ENCODE measurements at places on chromosomes 7 and 10. TPM values are rescaled to one million over a fixed set of nuclear protein-coding genes. Genes with fewer than 3 reads are reported as not detected.

DNA sequence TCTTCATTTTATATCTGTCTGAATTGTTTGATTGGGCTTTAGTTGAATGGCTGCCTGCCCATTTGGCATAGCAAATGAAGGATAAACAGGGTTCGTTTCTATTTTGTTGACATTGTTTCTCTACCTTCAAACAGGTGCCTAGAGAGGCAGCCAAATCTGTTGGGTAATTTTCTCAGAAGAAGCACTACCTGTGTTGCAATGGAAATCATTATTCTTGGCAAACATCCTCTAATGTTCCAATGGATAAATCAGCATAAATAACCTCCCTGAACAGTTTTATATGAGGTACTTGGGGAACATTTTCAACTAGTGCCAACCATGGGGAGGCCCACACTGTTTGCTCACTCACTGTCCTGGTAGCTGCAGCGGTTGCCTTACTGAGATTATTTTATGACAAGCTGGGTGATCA, 64.4 kb upstream of the PLPP4 start:
- DNase-seq, result no peak

GRCh38 chr10:49010295-49010694, 70.7 kb upstream of the LRRC18 start:
- DNase-seq, result no peak

- DNase-seq, result peak; percentile 83
These were observed 4.1 kb upstream of the C10orf120 start for GRCh38 chr10:122703483-122704448.

The CYTH3 gene
- total RNA-seq, result 12.3 TPM

GRCh38 chr7:49022448-49022847, 98.1 kb downstream of the CDC14C start:
- no peak for DNase-seq

The SEMA3C gene
- total RNA-seq, result 1.4 TPM

The GFRA1 gene
- 0.24 TPM for total RNA-seq

GRCh38 chr7:36304099-36304425, 85.6 kb upstream of the ANLN start:
- DNase-seq, result no peak

- no peak for DNase-seq
These were observed 4.3 kb upstream of the GIMAP5 start for GRCh38 chr7:150732786-150733481.

The RBP4 gene
- total RNA-seq, result not detected

GRCh38 chr7:150801946-150802771, 1.6 kb downstream of the TMEM176A start:
- no peak for DNase-seq

DNA sequence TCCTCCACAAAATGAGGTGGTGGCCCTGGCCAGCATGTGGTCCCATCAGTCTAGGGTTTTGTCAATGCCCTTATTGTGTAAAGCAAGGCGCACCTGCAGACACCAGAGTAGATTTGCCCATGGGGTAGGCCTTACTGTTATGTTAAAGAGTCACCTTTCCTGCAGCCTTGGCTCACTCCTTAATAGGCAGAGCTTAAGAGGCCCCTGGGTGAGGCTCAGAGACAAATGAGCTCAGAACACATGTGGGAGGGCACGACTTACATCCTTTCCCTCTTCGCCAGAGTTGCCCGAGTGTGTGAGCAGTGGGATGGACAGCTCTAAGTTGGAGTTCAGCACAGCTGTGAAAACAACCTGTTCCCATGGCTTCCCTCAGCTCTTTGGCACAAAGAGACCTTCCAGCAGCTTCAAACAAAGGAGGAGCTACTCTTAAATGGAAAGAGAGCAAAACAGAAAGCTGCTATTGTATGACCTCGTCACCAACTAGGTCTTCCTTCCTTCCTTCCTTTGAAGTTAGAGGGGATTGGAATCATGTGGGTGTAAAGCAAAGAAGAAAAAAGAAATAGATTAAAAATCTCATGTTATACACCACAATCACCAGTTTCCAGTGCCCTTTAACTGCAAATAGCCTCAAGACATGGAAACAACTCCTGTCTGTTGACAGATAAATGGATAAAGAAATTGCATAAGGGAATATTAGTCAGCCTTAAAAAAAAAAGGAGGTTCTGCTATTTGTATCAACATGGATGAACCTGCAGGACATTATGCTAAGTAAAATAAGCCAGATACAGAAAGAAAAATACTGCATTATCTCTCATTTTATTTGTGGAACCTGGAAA, 11.9 kb upstream of the XPNPEP1 start:
- DNase-seq, result peak; percentile 92

GRCh38 chr7:142884286-142884640, 1.3 kb downstream of the TRPV6 start:
- peak; percentile 14 for DNase-seq

The RARRES2 gene
- 59.9 TPM for total RNA-seq

DNA sequence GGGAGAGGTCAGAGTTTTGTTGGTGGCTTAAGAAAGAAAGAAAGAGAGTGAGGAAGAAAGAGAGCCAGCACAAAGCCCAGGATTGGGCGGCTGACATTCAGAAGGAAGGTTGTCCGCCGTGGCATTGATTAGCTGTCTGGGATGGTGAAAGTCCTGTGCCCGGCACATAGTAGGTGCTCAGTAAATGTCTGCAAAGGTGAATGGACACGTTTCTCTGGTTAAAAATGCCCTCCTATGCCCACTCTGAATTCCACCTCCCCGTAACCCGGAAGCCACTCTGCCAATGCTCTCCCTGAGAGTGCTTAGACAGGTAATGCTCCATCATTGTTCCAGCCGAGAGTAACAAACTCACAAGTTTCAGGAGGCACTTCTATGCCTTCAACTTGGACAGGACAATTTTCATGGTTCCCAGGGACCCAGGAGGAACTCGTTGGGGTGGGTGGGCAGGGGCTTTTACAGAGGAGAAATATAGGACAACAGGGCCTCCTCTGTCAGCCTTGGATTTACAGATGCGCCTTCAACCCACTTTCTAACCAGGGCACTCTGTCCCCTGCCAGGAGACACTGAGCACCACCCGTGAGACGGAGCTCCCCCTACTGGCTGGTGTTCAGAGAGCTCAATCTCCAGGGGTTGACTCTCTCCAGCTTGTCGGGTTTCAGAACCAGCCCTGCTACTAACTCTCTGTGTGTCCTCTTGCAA, 411.5 kb upstream of the ZMIZ1 start:
- DNase-seq, result peak; percentile 81

GRCh38 chr7:36625247-36625646, 99.0 kb downstream of the AOAH start:
- no peak for DNase-seq

The SDHAF3 gene
- 18.7 TPM for total RNA-seq

GRCh38 chr10:69480068-69480412, 28.8 kb downstream of the TSPAN15 start:
- no peak for DNase-seq

- DNase-seq, result no peak
These were observed 439.2 kb upstream of the IGFBP3 start for GRCh38 chr7:46360296-46360695.

The VPS50 gene
- 9.5 TPM for total RNA-seq

GRCh38 chr10:77328272-77328816, 309.3 kb downstream of the KCNMA1 start:
- peak; percentile 35 for DNase-seq

DNA sequence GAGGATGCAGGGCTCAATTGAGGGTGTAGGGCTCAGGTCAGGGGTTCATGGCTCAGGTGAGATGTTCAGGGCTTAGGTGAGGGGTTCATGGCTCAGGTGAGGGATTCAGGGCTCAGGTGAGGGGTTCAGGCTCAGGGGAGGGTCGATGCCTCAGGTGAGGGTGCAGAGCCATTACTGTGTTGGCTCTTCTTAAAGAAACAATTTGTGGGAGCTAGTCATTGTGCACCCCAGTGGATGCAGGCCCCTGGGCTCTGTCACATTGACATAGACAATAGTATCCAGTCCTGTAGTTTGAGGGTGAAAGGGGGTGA, 86.7 kb downstream of the ADCY1 start:
- no peak for DNase-seq
